ENCODE measurements at places on chromosomes 11 and 22.

DNA sequence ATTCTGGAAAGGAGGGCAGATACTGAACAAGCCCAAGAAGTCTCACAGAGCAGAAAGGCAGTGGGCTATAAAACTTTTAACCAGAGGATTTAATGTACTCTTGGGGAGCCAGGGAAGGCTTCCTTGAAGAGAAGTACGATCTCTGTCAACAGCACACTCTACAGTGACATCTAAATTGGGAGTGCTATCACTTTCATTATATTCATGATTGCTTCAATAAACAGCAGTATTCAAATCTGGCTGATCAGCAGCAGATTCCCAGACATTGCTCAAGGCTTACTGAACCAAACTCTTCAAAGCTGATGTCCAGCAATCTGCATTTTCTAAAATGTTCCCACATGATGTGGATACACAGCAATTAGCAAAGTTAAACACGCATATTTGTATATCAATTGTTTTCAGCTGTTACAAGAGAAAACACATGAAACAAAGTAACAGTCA, 44.2 kb downstream of the SYTL2 start:
- no peak for DNase-seq

GRCh38 chr22:25680956-25681355, 61.0 kb upstream of the MYO18B start:
- DNase-seq, result no peak

GRCh38 chr22:38952281-38952993, 5.0 kb upstream of the APOBEC3A start:
- no peak for DNase-seq

DNA sequence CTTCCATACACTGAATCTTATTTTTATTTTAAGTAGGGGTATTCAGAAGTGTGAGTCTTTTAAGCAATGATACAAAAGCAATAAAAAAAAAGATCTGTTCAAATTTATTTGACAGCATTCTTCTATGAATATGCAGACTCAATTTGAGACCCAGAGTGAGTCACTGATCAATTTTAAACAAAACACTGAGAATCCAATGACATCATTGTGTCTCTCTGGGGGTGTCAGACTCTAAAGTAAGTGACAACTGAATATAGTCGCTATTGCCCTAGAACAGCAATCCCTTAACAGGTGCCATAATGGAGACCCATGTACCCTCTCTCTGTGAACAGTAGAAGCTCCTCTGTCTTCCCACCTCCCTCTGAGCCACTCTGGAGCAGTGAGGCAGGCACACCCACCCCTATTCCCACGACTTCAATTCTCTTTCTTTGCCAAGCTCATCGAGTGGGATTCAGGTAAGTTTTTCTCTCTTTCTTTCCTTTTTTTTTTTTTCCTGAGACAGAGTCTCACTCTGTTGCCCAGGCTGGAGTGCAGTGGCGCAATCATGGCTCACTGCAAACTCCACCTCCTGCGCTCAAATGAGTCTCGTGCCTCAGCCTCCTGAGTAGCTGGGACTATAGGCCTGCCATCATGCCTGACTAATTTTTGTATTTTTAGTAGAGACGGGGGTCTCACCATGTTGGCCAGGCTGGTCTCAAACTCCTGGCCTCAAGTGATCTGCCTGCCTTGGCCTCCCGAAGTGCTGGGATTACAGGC, 5.1 kb upstream of the RPS3 start:
- no peak for DNase-seq

DNA sequence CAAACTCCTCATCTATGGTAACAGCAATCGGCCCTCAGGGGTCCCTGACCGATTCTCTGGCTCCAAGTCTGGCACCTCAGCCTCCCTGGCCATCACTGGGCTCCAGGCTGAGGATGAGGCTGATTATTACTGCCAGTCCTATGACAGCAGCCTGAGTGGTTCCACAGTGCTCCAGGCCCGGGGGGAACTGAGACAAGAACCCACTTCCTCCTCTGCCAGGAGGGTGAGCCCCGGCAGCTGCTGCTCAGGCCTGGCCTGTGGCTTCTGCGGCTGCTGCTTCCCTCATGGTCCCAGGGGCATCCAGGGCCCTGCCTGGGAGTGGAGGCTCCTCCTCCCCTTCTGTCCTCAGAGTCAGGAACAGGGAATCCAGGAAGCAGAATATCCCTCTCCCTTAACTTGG, 98.4 kb downstream of the ZNF280B start:
- DNase-seq, result no peak

DNA sequence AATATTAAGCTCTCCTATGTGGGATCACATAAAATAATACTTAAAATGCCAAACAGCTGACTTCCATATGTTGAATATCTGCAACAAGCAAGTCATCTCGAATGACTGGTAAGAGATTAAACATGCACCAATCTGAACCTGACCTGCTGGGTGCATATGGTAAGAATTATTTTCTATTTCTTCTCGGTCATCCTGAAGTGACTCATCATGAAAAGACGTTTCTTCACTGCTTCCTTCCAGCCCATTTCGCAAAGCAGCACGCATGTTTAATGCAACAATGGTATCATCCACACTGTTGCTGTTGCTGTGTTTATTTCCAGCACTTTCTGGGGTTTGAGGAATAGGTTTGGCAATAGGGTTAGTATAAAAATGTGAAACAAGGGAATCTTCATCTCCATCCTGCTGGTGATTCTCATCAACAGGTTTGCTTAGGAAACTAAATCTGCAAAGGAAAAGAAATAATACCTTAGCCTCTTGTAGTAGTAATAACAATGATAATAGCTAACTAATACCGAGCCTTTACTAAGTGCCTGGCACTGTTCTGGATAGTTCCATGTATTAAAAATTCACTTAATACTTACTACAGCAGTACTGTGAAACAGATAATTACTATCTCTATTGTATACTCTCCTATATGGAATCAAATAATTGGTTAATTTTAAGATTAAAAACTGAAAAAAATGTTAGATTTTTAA, 52.0 kb upstream of the CHRNA10 start:
- DNase-seq, result no peak

DNA sequence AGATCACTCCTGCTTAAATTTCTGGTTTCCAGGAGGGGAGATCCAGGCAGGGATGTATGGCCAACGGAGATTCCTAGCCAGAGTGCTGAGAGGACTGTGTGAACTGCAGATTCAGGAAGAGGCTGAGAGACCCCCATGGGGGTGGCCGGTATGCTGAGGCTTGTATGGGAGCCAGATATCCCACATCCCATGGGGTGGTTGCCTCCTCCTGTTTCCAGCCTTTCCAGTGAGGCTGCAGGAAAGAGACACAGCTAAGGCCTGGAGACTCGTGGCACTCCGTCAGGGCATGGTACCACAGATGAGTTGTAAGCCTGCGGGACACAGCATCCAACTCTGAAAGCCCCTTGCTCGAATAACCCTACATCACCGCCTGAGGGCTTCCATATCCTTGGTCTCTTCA, 1.4 kb upstream of the MYOD1 start:
- DNase-seq, result no peak

DNA sequence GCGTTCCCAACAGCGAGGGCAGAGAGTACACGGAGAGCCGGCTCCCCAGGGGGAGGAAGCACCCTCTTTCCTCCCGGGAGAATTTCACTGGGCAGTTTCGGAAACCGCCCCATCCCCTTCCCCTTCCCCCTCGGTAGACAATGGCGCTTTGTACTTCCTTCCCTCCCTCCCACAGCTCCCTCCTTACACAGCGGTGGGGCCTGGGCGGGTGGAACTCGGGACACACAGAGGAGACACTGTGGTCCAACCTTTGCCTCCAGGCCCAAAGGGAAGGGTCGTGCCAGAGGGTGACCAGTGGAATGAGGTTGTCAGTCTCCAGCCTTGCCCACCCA, 4.3 kb downstream of the SMTN start:
- DNase-seq, result no peak

DNA sequence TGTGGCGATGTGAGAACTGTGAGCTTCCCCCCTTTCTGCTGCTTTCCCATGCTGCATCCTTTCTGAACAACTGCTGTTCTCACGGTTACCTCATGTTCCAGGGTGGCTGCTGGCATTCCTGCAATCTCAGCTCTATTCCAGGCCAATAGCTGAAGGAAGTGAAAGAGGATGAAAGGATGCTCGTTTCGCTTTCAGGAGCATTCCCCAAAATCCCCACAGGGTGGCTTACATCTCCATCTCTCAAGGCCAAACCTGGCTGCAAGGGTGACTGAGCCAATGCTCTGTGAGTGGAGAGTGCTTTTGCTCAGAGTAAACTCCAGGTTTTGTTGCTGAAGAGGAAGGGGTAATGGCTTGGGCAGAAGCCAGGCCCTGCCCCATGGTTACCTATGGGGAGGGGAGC, 848.2 kb downstream of the BRD1 start:
- no peak for DNase-seq

GRCh38 chr22:31647066-31647465, 14.9 kb downstream of the PISD start:
- no peak for DNase-seq

GRCh38 chr11:111452817-111453552, 59.2 kb downstream of the BTG4 start:
- no peak for DNase-seq

- DNase-seq, result no peak
These were observed 5.3 kb upstream of the ACR start for GRCh38 chr22:50732681-50733080.

- DNase-seq, result no peak
These were observed 31.5 kb downstream of the SDHD start for GRCh38 chr11:112118176-112118575.
